ENCODE measurements at places on chromosomes 7 and 10.

DNA sequence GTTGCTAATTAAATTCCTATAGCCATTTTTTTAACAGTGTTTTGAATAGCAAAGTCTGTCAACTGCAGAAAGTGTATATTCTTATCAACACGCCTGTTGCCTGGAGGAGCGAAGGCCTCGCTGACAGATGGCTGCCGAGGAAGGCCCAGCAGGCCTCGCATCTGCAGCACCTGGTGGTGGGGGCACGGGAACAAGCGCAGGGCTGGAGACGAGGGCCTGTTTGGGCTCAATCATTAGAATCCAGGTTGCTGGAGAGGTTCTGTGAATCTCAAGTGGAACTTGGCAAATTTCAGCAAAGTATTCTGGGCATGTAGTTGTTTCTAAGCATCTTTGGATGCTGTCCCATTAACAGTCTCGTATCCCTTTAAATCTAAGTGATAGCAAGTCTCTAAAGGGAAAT lies 66.1 kb upstream of the FAM204A start:
- DNase-seq: no peak

GRCh38 chr7:128120976-128121490 lies 89.8 kb upstream of the LRRC4 start:
- DNase-seq: no peak

- DNase-seq: no peak
Observed at GRCh38 chr7:53596230-53596629, 560.8 kb downstream of the POM121L12 start.

DNA sequence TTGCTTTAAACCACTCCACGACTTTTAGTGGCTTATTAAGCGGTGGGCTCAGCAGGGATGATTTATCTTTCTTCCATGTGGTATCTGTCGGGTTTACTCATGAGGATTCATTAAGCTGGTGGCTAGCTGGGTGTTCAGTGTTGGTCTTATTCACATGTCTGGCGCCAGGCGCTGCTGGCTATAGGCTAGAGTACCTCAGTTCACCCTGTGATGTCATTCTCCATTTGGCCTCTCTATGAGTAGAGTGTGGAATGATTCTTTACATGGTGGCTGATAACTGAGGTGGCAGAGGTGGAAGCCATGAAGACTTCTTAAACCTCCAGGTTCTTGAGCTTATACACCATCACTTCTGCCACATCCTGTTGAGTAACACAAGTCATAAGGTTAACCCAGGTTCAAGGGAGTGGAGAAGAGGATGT lies 115.4 kb downstream of the MLLT10 start:
- no peak for DNase-seq

- DNase-seq: no peak
Observed at GRCh38 chr10:117796130-117796745, 250.5 kb downstream of the RAB11FIP2 start.

- DNase-seq: no peak
Observed at GRCh38 chr7:131359136-131359776, 31.6 kb downstream of the MKLN1 start.

DNA sequence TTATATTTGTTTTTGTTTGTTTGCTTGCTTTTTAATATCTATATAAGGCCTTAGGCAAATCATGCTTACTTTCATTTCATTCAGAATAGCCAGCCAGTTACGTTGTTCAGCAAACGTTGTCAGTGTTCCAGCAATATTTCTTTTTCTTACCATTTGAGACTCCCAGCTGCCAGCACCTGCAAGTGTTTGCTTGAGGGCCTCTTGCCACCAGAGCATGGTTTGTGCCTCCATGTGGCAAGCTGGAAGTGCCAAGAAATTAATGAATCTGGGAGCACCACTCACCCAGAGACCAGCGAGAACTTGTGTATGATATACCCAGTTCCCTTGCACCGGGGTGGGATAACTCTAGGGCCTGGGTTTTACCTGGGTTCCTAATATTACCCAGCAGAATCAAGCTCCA lies 177.1 kb upstream of the CSTF2T start:
- DNase-seq: no peak
